ENCODE measurements at places on chromosomes 2 and 18.

- no peak for DNase-seq
Measured at GRCh38 chr2:157319795-157320194, 5.8 kb downstream of the ERMN start.

DNA sequence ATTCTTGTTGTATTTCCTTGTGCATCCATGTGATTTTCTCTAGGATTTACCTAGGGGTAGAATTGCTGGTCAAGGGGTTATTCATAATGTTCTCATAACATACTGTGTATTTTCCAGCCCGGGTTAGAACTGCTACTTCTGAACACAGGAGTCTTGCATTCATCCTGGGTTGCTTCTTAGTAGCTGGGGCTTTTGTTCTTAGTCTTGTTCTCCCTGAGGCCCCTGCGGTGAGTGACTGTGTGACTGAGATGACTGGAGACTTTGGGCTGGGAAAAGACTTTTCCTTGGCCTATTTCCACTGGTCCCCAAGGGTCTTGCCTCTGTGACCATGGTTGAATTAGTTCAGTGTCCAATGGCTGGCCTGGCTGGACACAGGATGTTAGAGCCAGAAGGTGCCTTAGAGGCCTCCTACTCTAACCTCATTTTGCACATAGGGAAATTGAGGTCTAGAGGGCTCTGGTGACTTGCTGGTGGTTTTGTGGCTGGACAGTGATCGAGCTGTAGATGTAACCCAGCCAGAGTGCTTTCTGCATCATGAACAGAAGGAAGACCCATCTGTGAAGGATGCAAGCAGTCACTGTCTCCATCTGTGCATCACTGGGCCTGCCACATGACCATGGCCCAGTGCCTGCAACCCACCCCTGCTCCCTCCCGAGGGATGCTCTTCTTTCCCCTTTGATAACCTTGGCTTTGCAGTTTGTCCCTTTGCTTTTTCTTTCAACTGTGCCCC is 233.3 kb downstream of the FHOD3 start:
- DNase-seq, result no peak

GRCh38 chr2:162217598-162217997 is 25.6 kb downstream of the FAP start:
- no peak for DNase-seq

DNA sequence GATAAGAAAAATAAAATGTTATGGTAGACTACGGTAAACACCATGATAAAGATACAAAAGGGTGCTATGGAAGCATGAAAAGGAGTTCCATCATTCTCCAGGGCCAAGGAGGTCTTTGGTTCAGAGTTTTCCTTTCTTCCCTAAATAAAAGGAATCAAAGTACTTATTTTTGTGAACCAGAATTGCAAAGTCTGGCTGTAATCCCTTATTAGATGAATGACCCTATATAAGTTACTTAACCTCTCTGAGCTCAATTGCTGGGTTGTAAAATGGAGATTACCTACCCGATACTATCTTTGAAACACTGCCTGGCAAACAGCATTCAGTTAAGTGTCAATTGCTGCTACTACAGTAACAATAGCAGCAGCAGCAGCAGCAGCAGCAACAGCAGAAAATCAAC is 90.0 kb downstream of the C2orf74 start:
- DNase-seq, result no peak

DNA sequence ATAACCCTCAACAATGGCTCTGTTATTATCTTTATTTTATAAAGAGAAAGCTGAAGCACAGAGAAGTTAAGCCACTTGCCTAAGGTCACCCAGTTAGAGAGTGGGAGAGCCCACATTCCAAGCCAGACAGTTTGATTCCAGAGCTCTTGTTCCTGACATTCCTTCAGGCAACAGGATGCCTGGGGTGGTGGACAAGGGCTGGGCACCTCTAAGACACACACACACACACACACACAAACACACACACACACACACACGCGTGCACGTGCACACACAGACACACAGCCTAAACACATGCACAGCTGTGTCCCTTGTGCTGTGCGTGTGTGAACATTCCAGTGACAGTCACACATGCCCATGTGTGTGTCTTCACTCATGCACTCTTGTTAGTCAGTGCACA is 26.4 kb downstream of the CELF4 start:
- DNase-seq, result no peak

GRCh38 chr2:180312542-180312941 is 305.4 kb upstream of the CWC22 start:
- no peak for DNase-seq

- no peak for DNase-seq
Measured at GRCh38 chr2:148982282-148982681, 56.2 kb upstream of the LYPD6B start.

GRCh38 chr2:173511357-173511756 is 156.7 kb downstream of the CDCA7 start:
- DNase-seq, result no peak

GRCh38 chr2:239790721-239791120 is 234.4 kb downstream of the NDUFA10 start:
- DNase-seq, result no peak

GRCh38 chr2:172177581-172177980 is 74.9 kb upstream of the DLX2 start:
- no peak for DNase-seq

Data from cortex of kidney (tissue), 1 donor.